Testis (tissue), 5 donors: ENCODE measurements at places on chromosomes 11 and 22. TPM values are rescaled to one million over a fixed set of nuclear protein-coding genes. Genes with fewer than 3 reads are reported as not detected.

Gene MRGPRF
- 21.1 TPM for polyA plus RNA-seq

Gene APOL4
- 4.3 TPM for polyA plus RNA-seq

Gene PDGFB
- polyA plus RNA-seq = 7.7 TPM

Gene OR8B12
- polyA plus RNA-seq = not detected

Gene OR1S2
- polyA plus RNA-seq = not detected

Gene KRTAP5-7
- polyA plus RNA-seq = 1.7 TPM

Gene RFPL1
- polyA plus RNA-seq = 1.4 TPM

Gene CARD18
- 0.92 TPM for polyA plus RNA-seq

Gene ASCL2
- 1.3 TPM for polyA plus RNA-seq

Gene PRG3
- not detected for polyA plus RNA-seq

Gene IFITM10
- 2.6 TPM for polyA plus RNA-seq

Gene TOLLIP
- 185 TPM for polyA plus RNA-seq
